NCI-H146 (cell line): ENCODE measurements at places on chromosomes 2 and 18.

- no peak for DNase-seq
Measured at GRCh38 chr2:38533757-38534545, 68.8 kb downstream of the HNRNPLL start.

DNA sequence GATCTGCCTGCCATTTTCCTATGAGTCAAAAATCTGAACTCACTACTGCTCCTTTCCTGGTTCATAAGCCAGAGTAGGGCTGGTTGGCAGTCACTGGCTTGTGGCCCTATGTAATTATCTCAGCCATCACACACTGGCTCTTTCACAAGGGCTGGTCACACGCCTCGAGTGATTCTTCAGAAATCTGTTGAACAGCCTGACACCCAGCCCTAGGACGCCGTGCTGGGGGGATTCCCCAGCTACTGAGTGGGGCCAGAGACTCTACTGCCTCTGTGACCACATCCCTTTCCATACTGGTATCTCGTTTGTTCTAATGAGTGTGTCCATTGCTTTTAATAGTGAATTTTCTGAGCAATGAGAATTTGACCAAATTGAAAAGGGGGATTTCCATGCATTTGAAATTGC lies 45.8 kb upstream of the RBM44 start:
- DNase-seq, result no peak

DNA sequence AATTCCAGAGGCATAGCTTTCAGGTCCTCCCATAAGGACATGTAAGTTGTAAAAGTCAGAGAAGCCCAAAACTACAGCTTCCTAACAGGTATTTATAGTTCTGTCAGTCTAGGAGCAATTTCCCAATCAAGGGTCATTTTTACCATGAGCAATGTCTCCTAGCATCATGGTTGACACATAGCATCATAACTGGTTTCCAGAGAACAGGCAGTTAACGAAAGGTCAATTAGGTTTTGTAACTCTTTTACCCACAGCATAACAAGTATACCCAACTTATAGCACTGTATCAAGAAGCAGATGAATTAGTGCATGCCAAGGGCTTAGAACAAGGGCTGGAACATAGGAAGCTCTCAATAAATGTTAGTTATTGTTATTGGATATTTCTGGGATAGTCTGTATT lies 110.1 kb downstream of the MREG start:
- no peak for DNase-seq

- DNase-seq, result no peak
Measured at GRCh38 chr2:126449677-126450076, 206.3 kb upstream of the GYPC start.

GRCh38 chr2:149020432-149020851 lies 18.1 kb upstream of the LYPD6B start:
- no peak for DNase-seq

DNA sequence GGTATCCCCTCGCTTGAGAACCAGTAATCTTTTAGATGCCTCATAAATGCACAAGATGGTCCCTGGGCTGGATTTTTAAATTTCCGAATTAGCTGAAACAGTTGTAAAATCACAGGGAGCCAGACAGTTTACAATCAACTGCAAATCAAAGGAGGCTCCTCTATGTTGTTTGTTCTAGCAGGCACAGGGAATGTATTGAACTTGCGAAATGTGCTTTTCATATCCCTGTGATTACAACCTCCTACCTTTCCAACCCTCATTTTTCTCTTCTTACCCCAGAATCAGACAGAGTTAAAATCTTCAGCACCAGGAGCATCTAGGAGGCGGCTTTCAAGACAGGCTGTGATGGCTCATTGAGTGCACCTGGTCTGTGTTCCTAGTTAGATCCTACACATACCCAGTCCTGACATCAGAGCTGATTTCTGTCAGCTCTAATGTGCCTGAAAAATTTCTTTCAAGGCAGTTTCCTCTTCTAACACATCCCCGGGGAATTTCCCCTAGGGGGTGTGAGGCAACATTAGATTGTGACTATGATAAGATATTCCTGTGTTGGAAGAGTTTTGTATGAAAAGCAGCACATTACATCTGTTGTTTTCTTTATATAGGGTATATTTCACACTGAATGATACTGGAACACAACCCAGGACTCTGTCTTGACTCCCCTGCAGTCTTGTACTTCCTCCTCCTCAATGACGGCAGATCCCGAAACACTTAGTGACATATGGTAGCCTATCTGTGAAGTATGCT lies 17.9 kb upstream of the CAVIN2 start:
- DNase-seq, result no peak

- DNase-seq, result peak; percentile 57
Measured at GRCh38 chr2:190649035-190649797, at the start of gene NAB1. NAB1 (plus strand) TSS chr2:190649083; CDS start chr2:190659177, 10,094 bp downstream.

GRCh38 chr2:86398500-86399474 lies 42.4 kb upstream of the KDM3A start:
- DNase-seq, result no peak

GRCh38 chr18:8966821-8967220 lies 135.7 kb upstream of the NDUFV2 start:
- no peak for DNase-seq

- no peak for DNase-seq
Measured at GRCh38 chr18:62848946-62849345, 133.6 kb downstream of the PHLPP1 start.

GRCh38 chr2:136407952-136408318 lies 290.0 kb upstream of the CXCR4 start:
- DNase-seq, result peak; percentile 17

GRCh38 chr2:38750011-38750890 lies 910 bp downstream of the SRSF7 start:
- peak; percentile 56 for DNase-seq

DNA sequence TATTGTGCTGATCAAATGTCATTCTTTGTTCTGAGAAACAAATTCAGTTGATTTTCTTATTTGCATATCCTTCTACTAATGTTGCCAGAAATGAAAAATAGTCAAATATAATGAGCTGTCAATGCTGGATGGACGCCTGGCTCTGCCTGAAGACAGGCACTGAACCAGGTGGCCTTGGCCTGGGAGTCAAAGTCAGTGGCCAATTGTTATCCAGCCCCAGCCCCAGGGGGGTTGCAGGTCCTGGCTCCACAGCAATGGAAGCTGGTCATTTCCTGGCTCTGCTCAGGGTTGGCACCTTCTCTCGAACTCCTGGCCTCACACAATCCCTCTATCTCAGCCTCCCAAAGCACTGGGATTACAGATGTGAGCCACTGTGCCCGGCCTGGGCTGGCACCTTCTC lies 176.8 kb upstream of the GLI2 start:
- no peak for DNase-seq

DNA sequence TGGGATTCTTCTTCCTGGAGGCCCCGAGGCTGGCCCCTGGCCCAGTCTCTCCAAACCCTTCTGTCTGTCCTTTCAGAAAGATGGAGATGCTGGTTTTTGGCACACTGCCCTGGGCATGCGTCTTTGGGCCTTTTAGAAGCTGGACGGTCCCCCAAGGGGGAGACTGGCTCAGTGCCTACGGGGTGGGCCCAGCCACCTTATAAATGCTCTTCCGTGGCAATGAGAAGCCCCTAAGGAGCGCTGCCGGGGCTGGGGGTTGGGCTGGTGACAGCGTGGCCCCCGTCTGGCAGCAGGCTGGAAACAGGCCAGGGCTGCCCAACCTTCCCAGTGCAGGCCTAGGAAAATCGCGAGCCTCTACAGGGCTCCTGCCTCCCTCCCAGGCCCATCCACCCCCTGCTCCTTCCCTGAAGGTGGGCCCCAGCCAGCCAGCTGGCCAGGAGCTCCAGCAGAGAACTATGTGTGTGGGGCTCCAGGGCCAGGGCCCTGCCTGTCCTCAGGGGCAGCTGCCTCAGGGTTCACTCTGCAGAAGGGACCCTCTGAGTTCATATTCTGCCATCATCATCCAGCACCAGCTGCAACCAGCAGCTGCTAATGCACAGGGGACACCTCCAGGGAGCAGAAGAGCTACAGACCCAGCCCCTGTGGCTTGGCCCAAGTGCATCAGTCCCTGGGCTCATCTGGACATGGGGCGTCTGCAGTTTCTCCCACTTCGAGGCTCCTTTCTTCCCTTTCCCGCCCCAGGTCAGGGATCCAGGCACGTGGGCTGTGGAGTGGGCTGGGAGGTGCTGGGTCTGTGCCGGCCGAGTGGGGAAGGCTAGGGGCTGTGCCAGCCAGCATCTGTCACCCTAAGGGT lies 107.6 kb upstream of the OTOS start:
- no peak for DNase-seq

DNA sequence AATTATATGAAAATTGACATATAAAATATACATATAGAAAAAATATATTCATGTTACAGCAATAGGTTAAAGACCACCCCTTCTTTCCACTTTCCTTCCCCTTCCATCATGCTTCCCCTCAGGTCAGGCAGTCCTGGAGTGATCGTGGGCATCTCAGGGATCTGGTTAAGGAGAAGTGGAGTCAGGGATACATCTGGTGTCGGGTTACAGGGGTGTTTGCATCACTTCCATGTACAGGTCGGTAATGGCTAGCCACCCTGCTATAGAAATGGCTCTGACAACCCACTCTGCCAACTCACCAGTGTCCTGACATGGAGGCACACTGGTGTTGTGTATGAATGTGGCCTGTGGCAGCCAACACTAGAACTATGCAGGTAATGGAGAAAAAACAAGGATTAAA lies 36.3 kb upstream of the LGALSL start:
- no peak for DNase-seq

- DNase-seq, result no peak
Measured at GRCh38 chr2:70042246-70042645, 45.0 kb upstream of the PCBP1 start.
